ENCODE measurements at places on chromosomes 12 and 14.
A peak's percentile ranks its signal among the peaks of the same experiment; 100 is the strongest.

GRCh38 chr12:21695986-21696385 is 38.3 kb upstream of the LDHB start:
- no peak for DNase-seq

GRCh38 chr14:24274101-24274543 is 2.7 kb upstream of the RABGGTA start:
- no peak for DNase-seq

- DNase-seq: no peak
These were observed 1197.5 kb downstream of the LRFN5 start for GRCh38 chr14:42804141-42804540.

- peak; percentile 35 for DNase-seq
These were observed 2.9 kb upstream of the BDKRB1 start for GRCh38 chr14:96252999-96253539.

DNA sequence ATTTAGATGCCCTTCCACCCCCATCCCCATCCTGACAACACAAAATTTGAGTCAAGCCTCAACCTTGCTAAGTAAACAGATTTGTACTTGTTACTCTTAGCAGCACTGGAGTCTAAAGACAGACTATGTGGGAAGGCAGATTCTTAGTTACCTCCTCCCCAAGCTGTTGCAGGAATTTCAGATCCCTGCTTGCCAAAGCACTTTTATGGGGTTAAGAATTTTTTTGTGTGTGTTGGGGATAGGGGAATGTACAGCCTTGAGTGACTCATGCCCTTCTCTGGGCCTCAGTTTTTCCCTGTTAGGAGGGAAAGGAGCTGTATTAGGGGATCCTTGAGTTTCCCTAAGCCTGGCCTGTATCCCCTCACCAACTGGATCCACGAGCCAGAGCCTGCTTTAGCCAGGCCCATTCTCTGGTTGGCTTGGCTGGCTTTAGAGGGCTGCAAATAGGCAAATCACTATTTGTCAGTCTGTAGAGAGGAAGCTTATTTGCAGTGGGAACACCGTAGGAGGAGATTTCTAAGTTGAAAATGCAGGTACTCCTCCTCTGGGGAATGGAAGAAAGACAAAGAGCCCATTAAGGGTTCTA is 27.7 kb upstream of the RNU6-8 start:
- DNase-seq: no peak

- no peak for DNase-seq
These were observed 35.8 kb upstream of the SPPL3 start for GRCh38 chr12:120940006-120940405.

Measured in SW480 (cell line).